ENCODE measurements at places on chromosomes 3 and 15. TPM values are rescaled to one million over a fixed set of nuclear protein-coding genes. Genes with fewer than 3 reads are reported as not detected.

DNA sequence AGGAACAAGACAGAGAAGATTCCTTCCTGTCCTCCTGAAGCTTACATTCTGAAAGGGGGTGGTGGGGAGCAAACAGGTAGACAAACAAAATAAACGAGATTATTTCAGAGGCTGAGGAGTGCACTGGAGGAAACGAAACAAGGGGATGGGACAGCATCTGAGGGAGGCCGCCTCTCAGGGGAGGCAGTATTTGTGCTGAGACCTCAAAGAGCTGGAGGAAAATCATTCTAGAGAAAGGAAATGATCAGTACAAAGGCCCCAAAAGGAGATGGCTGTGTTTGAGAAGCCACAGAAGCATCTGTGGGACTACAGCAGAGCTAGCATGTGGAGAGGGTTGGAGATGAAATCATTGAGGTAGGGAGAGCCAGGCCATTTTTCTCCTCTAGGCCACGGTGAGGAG is 55.1 kb downstream of the DCLK3 start:
- DNase-seq: no peak

DNA sequence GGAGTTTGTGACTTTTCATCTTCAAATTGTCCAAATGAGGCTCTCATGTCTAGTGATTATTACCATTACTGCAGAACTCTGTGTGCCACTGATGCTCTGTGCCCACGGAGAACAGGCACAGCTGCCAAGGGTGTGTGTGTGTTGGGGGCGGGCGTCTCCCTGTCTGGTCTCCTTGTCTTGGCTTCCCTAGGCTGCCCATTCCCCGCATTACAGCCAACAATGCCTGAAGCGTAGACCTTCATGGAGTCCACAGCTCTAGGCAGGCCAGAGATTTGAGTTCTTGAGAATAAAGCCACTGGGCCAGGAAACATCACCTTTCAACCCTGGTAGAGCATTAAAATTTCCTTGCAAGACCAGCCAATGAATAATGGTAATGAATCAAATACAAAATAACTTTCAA is 42.7 kb downstream of the CCNB2 start:
- DNase-seq: no peak

- no peak for DNase-seq
These were observed 11.7 kb downstream of the ARHGEF26 start for GRCh38 chr3:154132777-154133375.

GRCh38 chr3:34725774-34726173 is 913.6 kb upstream of the ARPP21 start:
- DNase-seq: no peak

- no peak for DNase-seq
These were observed 110.5 kb upstream of the BFSP2 start for GRCh38 chr3:133289322-133289721.

- DNase-seq: no peak
These were observed 30.8 kb downstream of the MUC20 start for GRCh38 chr3:195751560-195751959.

GRCh38 chr15:55320238-55320550 is 1.2 kb downstream of the PIGB start:
- DNase-seq: no peak

DNA sequence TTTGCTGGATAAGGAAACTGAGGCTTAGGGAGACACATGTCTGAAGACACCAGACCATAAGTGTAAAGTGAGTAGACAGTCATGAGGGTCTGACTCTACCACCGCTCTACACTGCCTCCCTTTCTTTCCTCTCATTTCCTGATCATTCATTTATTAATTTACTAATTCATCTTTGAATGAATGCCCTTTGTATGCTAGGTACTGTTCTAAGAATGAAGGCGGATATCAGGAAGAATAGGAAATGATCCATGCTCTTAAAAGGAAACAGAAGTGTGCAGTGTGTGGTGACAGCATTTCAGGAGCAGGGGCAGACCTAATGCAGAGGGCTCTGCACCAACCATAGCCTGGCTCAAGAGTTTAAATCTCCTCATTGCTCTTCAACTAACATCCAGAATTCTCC is 31.8 kb upstream of the PSMD6 start:
- DNase-seq: no peak

- no peak for DNase-seq
These were observed 33.6 kb downstream of the PAQR9 start for GRCh38 chr3:142929890-142930289.

DNA sequence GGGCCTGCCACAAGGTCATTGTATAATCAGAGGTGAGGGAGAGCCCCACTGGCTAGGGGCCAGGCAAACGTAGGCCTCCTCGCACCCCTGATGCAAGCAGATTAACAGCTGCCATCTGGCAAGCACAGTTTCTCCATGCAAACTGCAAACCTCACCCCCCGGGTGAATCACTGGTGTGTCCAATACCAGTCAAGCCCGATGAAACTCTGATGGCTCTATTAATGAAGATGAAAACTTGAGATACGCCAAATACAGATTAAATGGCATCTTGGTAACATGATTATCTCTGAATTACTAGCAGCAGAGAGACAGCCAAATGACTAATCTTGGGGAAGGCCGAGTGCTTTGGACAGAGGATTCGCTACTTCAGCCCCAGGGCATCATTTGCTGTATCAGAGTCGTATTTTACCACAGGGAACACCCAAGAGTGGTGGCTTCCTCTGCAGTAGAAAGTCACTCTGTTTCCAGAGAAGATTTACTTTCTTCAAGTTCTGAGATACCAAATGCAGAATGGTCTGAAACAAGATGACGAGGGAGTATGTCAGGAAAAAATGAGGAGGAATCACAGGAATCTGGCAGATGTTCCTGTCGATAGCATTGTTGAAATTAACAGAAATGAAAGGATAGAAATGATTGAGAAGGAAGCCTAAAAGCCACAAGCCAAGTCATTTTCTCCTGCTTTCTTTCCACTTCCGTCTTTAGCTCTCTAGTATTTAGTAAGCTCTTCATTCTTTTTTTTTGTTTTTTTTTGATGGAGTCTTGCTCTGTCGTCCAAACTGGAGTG is 96.2 kb upstream of the NR2F2 start:
- DNase-seq: no peak

DNA sequence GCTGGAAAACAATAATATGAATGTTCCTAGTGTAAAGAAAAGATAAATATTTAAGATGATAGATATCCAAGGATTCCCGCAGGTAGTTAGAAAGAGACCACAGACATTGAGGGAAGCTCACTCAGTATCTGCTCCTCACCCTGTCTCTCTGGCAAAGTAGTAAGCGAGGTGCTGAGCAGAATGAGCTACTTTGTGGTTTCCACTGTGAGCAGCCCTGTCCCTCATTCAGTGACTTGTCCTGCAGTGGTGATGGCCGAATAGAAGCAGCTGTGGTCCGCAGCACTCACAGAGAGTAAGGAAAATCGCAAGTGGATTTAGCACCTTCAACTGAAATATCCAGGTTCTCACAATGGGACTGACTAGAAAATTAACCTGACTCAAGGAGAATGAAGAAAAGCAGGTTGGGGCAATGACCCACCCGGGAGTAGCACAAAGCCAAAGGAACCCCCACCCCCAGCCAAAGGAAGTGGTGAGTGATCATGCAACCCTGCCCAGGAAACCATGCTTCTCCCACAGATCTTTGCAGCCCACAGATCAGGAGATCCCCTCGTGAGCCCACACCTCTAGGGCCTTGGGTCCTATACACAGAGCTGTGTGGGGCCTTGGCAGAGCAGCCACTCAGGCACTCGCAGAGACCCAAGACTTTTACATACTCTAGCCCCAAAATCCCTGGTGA is 21.8 kb upstream of the SLC25A38 start:
- DNase-seq: no peak

- DNase-seq: no peak
These were observed 38.9 kb downstream of the RYK start for GRCh38 chr3:134211797-134212196.

- DNase-seq: no peak
These were observed 61.8 kb downstream of the RUBCN start for GRCh38 chr3:197674741-197675562.

GRCh38 chr3:31312400-31312799 is 220.3 kb upstream of the STT3B start:
- DNase-seq: no peak

DNA sequence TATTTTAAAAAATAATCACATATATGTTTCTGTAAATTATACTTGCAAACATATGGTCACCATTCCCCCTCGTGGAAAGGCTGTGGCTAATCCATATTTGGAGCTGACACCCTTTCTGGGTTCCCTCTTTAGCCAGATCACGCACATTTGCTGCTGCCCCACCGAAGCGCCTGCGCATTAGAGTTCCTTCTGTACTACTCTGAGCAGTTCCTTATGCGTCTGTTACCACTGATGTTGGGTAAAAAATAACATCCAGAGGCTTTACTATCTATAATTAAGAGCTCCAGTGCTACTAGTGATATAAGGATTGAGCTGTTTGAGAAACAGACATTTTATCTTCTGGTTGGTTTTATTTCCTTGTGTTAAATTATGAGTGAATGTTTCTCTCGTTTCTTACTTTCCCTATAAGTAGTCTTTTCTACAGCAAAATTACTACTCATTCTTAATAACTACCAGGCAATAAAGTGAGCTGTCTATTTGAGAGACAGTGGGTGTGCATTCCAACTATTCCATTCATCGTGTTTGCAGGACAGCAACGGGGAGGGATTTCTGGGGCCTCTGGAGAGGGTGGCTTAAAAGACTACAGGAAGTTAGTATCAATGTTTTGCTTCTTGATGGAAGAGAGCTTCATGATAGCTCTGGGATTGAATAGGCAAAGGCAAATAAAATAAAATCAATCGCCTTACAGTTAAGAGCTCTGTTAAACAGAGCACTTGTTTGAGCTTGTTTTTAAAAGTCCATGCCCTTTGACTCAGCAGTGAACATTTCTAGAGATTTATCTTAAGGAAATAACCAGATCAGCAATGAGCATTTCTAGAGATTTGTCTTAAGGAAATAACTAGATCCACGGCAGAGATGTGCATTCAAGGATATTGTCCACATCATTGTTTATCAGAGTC is 245.2 kb downstream of the CD47 start:
- DNase-seq: no peak

DNA sequence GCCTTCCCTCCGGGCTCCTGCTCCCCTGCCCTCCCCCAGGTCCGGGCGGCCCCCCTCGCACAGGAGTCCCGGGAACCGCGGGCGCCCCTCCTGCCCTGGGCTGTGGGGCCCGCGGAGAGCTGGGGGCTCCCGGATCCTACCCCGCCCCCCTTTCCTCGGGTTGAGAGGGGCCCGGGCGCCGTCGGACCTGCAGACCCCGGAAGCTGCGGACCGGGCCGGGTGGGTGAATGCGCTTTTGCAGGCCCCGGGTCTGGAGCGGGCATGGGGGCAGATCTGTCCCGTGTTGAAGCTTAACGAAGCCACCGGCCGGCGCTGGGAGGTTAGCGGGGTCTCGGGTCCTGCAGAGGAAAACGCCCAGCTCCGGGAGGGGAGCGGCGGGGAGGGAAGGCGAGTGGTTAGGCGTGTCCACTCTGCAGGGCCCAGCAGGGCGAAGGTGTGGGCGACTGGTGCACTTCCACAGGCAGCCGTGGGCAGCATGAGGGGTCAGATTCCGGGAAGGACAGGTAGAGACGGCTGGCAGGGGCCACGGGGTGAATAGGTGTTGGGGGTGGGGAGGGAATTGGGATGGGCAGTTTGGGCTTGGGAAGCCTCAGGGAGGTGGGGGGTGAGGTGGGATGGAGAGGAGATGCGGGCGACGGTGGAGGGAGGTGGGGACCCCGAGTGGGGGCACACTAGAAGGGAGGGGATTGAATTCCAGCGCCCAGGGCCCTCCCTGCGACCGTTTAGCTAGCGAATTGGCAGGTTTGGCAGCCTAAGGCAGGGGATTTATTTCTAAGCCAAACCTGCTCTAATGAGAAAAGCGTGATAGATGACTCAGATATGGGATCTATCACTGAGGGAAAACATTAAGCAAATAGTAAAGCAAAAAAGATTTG is 635 bp downstream of the CD276 start:
- DNase-seq: no peak

DNA sequence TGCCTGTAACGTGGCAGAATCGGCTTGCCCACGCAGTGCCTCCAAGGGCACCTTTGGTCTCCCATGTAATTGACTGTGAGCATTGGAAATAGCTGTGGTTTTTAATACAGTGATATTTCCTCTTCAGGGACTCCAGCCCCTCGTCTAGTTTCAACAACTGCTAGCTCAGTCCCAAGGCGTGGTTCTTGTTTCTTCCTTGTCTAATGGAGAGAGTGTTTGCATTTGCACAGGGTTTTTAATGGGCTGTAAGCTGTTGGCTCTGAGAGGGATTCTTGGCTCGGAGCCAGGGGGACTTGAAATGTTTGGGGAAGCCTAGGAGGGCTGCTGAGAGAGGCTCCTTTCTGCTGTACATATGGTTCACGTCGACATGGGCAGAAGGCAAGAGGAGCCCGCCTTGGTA is 86.2 kb downstream of the THSD4 start:
- DNase-seq: no peak

- DNase-seq: no peak
These were observed 152.8 kb downstream of the UACA start for GRCh38 chr15:70610541-70610940.

- DNase-seq: no peak
These were observed 196.6 kb upstream of the BCL6 start for GRCh38 chr3:187941848-187942194.

DNA sequence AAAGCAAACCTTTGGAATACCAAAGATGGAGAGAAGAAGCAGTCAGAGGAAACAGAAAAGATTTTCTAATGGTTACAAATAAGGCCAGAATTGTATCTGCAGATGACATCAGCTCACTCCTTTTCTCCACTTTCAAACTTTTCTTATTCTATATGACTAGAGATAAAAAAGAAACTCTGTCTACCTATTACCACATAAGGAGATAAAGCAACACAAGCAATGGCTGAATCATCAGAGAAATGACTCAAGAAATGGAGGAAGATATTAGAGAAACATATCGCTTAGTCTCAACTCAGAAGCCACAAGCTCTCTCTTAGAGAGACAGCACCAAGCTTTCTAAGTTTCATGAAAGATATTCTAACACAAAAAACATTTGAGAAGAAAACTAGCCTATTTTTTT is 784.0 kb downstream of the ZPLD1 start:
- no peak for DNase-seq

The SH2D7 gene
- not detected for total RNA-seq

The OR5K1 gene
- total RNA-seq: not detected

The MB21D2 gene
- 11.8 TPM for total RNA-seq

The IL17RD gene
- total RNA-seq: 0.29 TPM

The SUCLG2 gene
- 49.0 TPM for total RNA-seq

The TJP1 gene
- total RNA-seq: 67.7 TPM

The CHST13 gene
- not detected for total RNA-seq

The LRTM1 gene
- total RNA-seq: not detected

The KNL1 gene
- total RNA-seq: 25.2 TPM

The NGLY1 gene
- total RNA-seq: 45.1 TPM

The CLDN16 gene
- 0.78 TPM for total RNA-seq

Data from NCI-H460 (cell line).